ENCODE measurements at places on chromosomes 13 and 19. TPM values are rescaled to one million over a fixed set of nuclear protein-coding genes. Genes with fewer than 3 reads are reported as not detected.

Gene RUVBL2
- 165 TPM for total RNA-seq

GRCh38 chr19:29478578-29479565, 46.9 kb upstream of the VSTM2B start:
- no peaks in the 10 kb centered on the region for H3K36me3 ChIP-seq
- H3K4me1 ChIP-seq: no peaks in the 10 kb centered on the region
- H3K27ac ChIP-seq: no peak overlapping the region
- peak; percentile 10 for DNase-seq

- no peaks in the 10 kb centered on the region for H3K36me3 ChIP-seq
- H3K27me3 ChIP-seq: no peaks in the 10 kb centered on the region
- no peak for DNase-seq
- H3K4me3 ChIP-seq: no peak overlapping the region
Measured at GRCh38 chr13:42561752-42562467, 12.0 kb upstream of the TNFSF11 start.

DNA sequence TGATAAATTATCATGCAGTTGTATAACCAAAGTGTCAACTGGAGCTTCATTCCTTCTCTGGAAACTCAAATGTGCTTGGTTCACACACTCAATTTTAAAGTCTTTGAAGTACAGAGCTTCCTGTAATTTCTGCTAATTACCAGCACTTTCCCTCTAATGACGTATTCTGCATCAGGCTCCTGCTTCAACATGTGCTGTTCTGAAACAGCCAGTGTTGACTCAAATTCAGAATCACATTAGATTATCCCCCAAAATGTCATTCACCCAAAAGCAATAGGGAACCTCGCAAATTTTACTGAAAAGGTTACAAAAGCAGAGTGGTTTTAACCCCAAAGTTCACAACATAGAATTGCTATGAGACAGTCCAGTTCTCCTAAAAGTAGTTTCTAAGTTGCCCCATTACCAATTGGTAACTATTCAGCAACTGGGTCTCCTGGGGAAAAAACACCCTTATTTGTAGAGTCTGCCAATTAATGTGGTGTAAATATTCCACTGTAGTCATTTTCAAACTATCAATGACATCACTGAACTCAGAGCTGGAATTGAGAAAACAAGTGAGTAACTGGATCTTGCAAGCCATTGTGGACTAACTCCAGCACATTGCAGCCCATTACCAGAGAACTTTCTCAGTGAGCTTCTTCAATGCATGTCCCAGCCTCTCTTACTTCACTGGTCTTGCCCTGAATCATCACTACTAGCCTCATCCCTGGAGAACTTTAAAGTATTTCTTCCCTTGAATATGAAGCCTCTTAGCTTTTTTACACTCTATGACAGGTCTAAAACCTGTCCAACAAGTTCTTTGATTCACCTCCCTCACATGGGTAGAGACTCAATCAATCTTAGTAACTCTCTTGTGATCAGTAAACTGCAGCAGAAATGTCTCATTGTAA, 955.4 kb downstream of the EFNB2 start:
- no peak for DNase-seq
- no peaks in the 10 kb centered on the region for H3K4me1 ChIP-seq
- H3K36me3 ChIP-seq: no peaks in the 10 kb centered on the region
- no peak overlapping the region for H3K27ac ChIP-seq

Gene ZNF221
- total RNA-seq: 6.2 TPM

- peak; percentile 23 for DNase-seq
- no peak overlapping the region for H3K27ac ChIP-seq
- no peaks in the 10 kb centered on the region for H3K27me3 ChIP-seq
- H3K36me3 ChIP-seq: no peaks in the 10 kb centered on the region
Measured at GRCh38 chr13:100828226-100828625, 153.6 kb upstream of the TMTC4 start.

DNA sequence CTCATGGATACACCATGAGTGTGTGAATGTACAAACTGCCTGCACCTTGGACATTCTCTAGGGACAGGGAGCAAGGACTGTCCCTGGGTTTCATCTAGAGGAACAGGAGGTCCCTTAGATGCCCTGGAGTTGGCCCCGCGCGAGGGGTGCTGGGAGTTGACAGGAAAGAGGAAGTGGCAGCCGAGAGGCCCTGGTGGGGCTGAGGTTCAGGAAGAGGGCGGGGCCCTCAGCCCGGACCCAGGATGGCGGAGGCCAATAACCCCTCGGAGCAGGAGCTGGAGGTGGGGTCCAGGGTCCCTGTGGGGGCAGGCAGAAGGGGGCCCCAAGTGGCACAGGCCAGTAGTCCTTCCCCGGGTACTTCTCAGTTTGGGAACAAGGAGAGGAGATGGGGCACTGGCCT, 6.9 kb downstream of the PKN1 start:
- H3K4me1 ChIP-seq: peaks cover 2% of the 10 kb centered on the region
- DNase-seq: no peak
- no peak overlapping the region for H3K27ac ChIP-seq
- no peak overlapping the region for H3K4me3 ChIP-seq
- H3K27me3 ChIP-seq: no peaks in the 10 kb centered on the region
- peaks cover 6% of the 10 kb centered on the region for H3K36me3 ChIP-seq

GRCh38 chr13:94590744-94591143, 5.2 kb downstream of the TGDS start:
- H3K27me3 ChIP-seq: no peaks in the 10 kb centered on the region
- H3K36me3 ChIP-seq: no peaks in the 10 kb centered on the region
- H3K4me1 ChIP-seq: peaks cover 7% of the 10 kb centered on the region
- H3K4me3 ChIP-seq: no peak overlapping the region
- H3K27ac ChIP-seq: no peak overlapping the region

DNA sequence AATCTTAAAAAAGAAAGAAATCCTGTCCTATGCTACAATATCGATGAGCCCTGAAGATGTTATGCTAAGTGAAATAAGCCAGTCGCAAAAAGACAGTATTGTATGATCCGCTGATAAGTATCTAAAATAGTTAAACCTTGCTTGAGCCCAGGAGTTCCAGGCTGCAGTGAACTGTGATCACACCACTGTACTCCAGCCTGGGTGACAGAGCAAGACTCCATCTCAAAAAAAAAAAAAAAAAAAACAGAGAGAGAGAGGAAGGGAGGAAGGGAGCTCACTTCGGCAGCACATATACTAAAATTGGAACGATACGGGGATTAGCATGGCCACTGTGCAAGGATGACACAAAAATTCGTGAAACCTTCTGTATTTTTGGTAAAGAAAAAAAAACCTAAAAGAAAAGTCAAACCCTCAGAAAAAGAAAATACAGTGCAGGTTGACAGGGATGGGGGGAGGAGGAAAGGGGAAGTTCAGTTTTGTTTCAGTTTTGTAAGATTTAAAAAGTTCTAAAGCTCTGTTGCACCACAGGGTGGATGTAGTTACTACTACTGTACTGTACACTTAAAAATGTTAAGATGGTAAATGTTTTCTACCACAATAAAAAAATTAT, 8.4 kb downstream of the CLASRP start:
- no peak for DNase-seq
- H3K4me1 ChIP-seq: peaks cover 26% of the 10 kb centered on the region
- H3K36me3 ChIP-seq: peaks cover 2% of the 10 kb centered on the region
- H3K27ac ChIP-seq: no peak overlapping the region

- H3K27ac ChIP-seq: no peak overlapping the region
- peaks cover 5% of the 10 kb centered on the region for H3K4me1 ChIP-seq
- H3K36me3 ChIP-seq: no peaks in the 10 kb centered on the region
Measured at GRCh38 chr13:31898378-31899071, 133.0 kb upstream of the FRY start.

DNA sequence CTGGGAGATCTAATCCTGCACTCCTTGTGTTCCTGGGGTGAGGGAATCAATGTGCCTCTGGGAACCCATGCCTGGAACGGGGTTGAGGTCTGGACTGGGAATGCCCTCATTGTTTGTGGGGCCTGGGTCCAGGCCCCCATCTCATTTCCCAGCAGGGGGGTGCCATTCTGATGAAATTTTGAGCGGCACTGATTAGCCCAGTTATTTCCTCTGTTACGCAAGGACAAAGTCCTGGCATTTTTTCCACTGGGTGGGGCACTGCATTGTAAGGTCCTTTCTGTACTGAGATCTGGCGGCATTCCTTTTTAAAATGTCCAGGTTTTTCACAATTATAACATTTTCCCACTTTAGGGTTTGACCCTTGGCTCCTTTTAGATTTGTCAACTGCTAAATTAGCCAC, 14.8 kb downstream of the FPR3 start:
- DNase-seq: no peak
- H3K27ac ChIP-seq: no peak overlapping the region
- no peaks in the 10 kb centered on the region for H3K4me1 ChIP-seq
- no peak overlapping the region for H3K4me3 ChIP-seq

- H3K36me3 ChIP-seq: no peaks in the 10 kb centered on the region
- no peak for DNase-seq
- no peaks in the 10 kb centered on the region for H3K4me1 ChIP-seq
- H3K27ac ChIP-seq: no peak overlapping the region
- H3K4me3 ChIP-seq: no peak overlapping the region
- H3K27me3 ChIP-seq: no peaks in the 10 kb centered on the region
Measured at GRCh38 chr13:110023729-110024644, 237.6 kb upstream of the IRS2 start.
